ENCODE measurements at places on chromosomes 2 and 18. TPM values are rescaled to one million over a fixed set of nuclear protein-coding genes. Genes with fewer than 3 reads are reported as not detected.

DNA sequence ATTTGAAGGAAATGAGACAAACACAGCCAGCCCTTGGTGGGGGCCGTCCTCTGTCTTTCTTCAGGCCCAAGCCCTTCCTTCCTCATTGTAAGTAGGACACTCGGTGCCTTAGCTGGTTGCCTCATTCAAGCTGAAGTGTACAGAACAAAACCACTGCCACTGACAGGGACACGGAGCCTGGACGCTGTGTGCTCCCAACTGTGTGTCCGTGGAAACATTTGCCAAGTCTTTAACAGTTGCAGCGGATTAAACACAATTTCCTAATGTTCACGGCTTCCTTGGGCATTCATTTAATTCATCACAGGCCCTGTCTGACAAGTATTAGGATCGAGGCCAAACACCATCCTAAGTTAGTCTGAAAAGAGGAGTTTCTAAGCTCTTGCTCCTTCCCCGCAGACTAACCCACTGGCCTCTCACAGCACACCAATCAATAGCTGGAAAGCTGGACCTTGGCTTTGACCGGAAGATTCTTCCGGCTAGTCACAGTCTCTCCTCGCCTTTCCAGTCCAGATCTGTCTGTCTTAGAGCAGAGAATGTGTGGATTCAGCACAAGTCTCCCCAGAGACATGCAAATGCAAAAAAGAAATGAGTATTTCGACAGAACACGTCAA, 68.7 kb upstream of the ACSL3 start:
- no peaks in the 10 kb centered on the region for H3K4me1 ChIP-seq
- H3K27me3 ChIP-seq, result no peaks in the 10 kb centered on the region
- H3K4me3 ChIP-seq, result no peak overlapping the region
- no peak for DNase-seq
- no peak overlapping the region for H3K27ac ChIP-seq

The ZNF396 gene
- 0.92 TPM for total RNA-seq

DNA sequence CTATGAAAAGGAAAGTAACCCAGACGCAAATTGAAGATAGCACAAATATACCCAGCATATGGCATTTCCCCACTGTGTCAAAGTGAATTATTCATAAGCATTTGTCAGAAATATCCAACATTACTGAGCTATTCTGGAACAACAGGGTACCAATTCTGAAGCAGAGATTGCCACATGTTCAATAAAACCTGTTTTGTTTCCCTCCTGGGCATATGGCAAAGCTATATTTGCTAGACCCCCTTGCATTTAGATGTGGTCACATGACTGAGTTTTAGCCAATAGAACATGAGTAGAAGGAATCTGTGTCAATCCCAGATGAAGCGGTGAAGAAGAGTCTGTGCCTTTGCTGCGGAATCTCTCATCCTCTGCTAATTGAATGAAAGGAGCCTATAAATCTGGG, 296.4 kb upstream of the DLGAP1 start:
- no peak overlapping the region for H3K4me3 ChIP-seq
- no peak for DNase-seq
- no peaks in the 10 kb centered on the region for H3K4me1 ChIP-seq
- H3K27ac ChIP-seq, result no peak overlapping the region
- H3K27me3 ChIP-seq, result no peaks in the 10 kb centered on the region
- H3K36me3 ChIP-seq, result no peaks in the 10 kb centered on the region

DNA sequence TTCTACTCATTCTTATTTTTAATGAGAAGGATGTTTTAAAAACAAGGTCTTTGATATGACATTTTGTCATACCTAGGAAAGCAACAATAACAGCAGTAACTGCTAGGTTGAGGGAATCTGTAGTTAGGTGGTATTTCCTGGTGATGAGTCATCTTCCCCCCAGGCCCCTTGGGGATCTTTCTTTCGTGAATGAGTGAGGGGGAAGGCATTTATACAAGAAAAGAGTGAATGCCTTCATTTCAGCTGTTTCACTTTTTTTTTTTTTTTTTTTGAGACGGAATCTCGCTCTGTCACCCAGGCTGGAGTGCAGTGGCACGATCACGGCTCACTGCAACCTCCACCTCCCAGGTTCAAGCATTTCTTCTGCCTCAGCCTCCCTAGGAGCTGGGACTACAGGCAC, 108.6 kb downstream of the MAP4K4 start:
- no peaks in the 10 kb centered on the region for H3K27me3 ChIP-seq
- no peak for DNase-seq
- peaks cover 6% of the 10 kb centered on the region for H3K36me3 ChIP-seq
- H3K4me1 ChIP-seq, result peaks cover 37% of the 10 kb centered on the region

DNA sequence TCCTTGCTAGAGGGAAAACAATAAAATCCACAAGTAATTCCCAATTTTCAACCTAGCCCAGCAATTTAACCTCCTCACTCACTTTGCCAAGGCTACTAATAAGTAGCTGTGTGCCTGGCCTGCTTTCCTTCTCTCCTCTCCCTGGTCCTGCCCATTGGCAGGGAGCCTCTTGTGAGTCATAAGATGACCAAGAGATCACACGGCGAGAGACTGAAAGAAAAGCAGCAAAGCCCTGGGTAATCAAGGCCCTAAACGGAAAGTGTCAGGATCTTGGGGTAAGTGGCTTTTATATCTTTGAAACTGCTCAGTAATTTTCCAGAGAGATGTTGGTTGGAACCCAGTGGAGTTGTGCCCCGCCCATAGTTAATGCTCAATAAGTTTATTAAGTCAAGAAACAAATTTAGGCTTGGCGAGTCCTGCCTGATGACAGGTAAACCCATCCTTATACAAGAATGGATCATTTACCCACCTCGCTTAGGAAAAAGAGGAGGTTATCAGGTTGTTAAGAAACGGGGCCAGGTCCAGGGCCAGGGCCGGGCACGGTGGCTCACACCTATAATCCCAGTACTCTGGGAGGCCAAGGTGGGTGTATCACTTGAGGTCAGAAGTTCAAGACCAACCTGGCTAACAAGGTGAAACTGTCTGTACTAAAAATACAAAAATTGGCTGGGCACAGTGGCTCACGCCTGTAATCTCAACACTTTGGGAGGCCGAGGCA, 10.0 kb upstream of the ADAM17 start:
- no peaks in the 10 kb centered on the region for H3K4me1 ChIP-seq
- no peaks in the 10 kb centered on the region for H3K36me3 ChIP-seq
- H3K27ac ChIP-seq, result no peak overlapping the region
- H3K4me3 ChIP-seq, result no peak overlapping the region

The EGR4 gene
- 0.15 TPM for total RNA-seq

The CLIP4 gene
- 45.1 TPM for total RNA-seq

GRCh38 chr2:170764880-170765261, 5.3 kb upstream of the ERICH2 start:
- DNase-seq, result no peak
- no peaks in the 10 kb centered on the region for H3K36me3 ChIP-seq
- H3K27me3 ChIP-seq, result no peaks in the 10 kb centered on the region
- no peak overlapping the region for H3K4me3 ChIP-seq

DNA sequence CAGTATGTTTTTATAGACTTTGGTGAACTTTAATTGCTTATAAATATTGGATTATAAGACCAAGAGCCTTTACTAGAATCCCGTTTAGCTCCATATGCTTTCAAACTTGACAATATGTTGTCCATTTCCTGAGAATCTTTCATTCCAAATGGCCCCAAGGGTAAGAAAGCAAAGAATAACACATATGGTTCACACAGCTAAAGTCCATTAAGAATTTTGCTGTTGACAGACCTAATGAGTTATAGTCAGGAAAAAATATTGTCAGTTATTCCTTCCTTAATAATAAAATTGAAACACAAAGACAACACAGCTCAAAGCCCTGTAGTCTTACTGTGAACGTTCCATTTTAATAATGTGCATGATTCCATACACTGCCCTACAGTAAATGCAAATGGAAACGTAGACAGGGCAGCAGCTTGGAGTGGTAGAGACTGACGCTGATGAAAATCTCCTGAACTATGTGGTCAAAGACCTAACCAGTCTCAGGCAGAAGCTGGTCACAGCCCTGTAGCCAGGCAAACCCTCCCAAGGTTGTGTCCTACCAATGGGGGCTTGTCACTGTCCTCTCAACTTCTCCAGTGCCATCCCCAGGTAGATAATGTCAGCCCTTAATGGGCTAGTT, 49.0 kb upstream of the ATIC start:
- no peaks in the 10 kb centered on the region for H3K36me3 ChIP-seq
- H3K4me3 ChIP-seq, result no peak overlapping the region
- H3K27ac ChIP-seq, result no peak overlapping the region
- H3K4me1 ChIP-seq, result no peaks in the 10 kb centered on the region
- no peaks in the 10 kb centered on the region for H3K27me3 ChIP-seq

- H3K4me3 ChIP-seq, result no peak overlapping the region
- H3K36me3 ChIP-seq, result no peaks in the 10 kb centered on the region
- DNase-seq, result no peak
- H3K27ac ChIP-seq, result peak overlapping the region; percentile 76
These were observed 4.1 kb downstream of the ITGA6 start for GRCh38 chr2:172431463-172431862.

DNA sequence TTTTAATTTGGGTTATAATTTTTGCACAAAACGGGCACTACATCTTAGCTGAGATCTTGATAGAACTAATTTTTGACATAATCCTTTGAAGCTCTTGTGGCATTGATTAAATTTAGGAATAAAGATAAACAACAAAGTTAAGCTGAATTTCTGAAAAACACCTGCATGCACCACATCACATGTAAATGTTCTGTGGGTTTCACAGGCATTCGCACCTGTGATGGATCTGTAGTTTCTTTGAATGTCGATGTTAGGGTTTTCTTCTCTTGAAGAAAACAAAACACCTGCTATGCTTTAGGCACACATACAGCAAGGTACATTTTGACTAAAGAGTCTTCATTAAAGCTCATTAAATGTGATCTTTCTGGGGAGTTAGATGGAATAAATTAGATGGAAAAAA, 60.3 kb downstream of the RPIA start:
- H3K27ac ChIP-seq, result peak overlapping the region; percentile 84
- no peaks in the 10 kb centered on the region for H3K27me3 ChIP-seq
- DNase-seq, result no peak

DNA sequence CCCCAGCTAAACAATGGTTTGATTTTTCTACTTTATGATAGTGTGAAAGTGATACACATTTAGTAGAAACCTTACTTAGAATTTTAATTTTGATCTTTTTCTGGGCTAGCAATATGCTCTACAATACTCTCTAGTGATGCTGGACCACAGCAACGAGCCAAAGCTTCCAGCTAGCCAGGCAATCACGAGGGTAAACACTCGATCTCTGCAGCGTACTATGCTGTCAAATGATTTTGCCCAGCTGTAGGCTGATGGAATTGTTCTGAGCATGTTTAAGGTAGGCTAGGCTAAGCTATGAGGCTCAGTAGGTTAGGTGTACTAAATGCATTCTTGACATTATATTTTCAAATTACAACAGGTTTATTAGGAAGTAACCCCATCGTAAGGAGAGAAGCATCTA, 207.5 kb downstream of the LRRTM4 start:
- H3K4me3 ChIP-seq, result no peak overlapping the region
- H3K4me1 ChIP-seq, result no peaks in the 10 kb centered on the region
- DNase-seq, result no peak

The GALNT3 gene
- total RNA-seq, result 3.5 TPM

The NYAP2 gene
- not detected for total RNA-seq

The CD8A gene
- 2.2 TPM for total RNA-seq

DNA sequence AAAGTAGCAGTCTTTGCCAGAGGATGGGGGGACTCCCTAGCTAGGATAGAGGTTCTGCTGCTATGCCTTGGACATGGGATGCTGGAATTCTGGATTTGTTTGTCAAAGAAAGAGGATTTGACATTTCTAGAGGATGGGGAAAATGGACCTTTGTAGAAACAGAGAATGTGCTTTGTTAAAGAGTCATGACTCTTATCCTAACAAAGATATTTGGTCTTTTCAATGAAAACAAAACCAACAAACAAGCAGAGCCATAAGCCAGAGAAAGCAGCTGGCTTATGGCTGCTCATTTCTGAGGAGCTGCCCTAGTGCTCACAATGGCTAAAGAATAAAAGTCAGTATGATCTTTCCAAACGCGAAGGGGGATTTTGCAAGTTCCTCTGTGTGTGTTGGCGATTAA, 40.8 kb upstream of the MAPRE2 start:
- H3K27ac ChIP-seq, result no peak overlapping the region
- H3K36me3 ChIP-seq, result no peaks in the 10 kb centered on the region
- H3K4me1 ChIP-seq, result no peaks in the 10 kb centered on the region
